ENCODE measurements at places on chromosomes 6 and 20.
A peak's percentile ranks its signal among the peaks of the same experiment; 100 is the strongest.

DNA sequence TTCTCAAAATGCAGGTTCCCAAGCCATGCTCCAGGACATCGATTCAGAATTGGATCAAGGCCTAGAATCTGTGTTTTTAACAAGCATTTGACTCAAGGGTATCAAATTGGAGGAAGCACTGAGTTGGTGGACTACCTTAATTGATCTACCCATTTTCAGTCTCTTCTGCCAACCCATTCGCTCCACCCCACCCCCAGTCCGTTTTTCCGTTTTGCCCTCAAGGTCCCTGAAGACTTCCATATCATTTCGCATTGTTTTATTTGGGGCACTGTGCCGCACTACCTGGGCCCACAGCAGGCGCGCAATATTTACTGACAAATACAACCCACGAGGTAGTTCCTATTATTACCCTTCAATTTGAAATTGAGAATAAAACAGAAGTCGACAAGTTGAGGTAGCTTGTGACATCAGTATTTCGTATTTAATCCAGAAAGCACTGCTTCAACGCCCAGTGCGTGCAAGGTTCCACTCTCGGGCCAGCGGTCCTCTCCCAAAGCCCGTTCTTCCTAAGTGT lies 557 bp upstream of the DHX35 start:
- DNase-seq: peak; percentile 14

DNA sequence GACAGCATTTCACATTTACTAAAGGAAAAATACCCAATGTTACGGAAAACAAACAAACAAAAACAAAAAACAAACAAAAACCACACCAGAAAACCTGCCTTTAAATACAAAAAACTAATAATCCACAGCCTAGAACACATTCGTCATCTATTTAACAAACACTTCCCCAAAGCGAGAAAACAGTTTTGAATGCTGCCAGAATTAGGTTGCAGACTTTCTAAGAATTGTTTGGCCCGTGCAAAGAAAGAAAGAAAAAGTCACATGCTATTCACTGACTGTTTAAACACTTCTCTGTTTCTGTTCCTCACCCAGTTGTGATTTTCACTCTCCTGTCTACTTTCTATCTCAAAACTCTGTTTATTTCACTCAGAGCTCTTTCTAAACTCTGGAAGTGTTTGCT lies 52.5 kb downstream of the BCAS1 start:
- DNase-seq: no peak

- no peak for DNase-seq
Measured at GRCh38 chr20:15937179-15937578, 636.1 kb downstream of the KIF16B start.

GRCh38 chr6:142885182-142885867 lies 59.7 kb downstream of the HIVEP2 start:
- DNase-seq: peak; percentile 99

- DNase-seq: no peak
Measured at GRCh38 chr20:48476854-48477253, 350.9 kb downstream of the PREX1 start.

DNA sequence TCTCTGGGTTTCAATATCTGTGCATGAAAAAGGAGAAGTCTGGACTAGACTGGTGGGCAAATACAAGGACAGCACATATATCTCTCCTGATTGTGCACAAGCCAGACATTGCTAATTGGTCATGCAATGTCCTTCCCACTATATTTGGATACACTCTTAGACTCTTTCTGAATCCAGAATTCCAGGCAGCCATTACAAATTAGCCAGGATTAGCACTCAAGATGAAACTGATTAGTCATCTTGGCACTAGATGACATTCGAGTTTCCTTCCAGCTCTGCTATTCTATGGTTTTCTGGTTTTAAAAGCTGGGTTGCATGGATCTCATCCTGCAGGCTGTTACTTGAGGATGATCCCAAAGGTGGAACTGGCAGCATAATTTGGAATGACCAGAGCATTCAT lies 73.2 kb downstream of the SCP2D1 start:
- DNase-seq: no peak

DNA sequence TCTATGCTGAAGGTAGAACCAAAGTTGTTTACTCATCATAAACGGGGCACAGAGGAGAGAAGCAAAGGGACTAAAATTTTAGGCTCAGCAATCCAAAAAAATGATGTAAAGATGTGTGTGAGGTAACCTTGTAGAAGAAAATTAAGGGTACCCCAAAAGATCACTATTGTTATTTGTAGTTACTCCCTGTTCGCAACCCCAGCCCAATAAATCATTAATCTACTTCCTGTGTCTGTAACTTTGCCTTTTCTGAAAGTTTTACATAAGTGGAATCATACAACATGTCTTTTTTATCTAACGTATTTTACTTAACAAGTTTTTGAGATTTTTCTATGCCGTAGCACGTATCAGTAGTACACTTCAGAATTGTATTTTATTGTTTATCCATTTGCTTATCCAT lies 1114.8 kb upstream of the GJE1 start:
- no peak for DNase-seq

DNA sequence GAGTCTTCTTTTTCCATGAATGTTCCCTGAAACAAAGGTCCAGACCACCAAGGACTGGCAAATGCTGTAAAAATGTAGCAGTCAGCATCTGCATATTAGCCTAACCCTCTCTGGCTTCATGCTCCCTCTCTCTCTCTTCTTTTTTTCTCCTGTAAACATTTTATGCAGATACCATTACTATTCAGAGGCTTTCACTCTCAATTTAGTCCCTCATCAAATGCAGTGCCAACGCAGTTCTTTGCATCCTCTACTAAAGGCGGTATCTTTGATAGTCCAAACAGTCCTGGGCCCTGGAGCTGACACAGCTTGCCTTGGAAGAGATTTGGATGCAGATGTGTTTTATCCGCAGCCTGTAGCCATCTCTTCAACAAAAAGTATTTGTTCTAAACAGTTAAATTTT lies 167.1 kb upstream of the MMS22L start:
- no peak for DNase-seq

- no peak for DNase-seq
Measured at GRCh38 chr6:6870921-6871320, 236.8 kb upstream of the RREB1 start.

- DNase-seq: peak; percentile 87
Measured at GRCh38 chr6:52670502-52671409, at the start of gene TMEM14A. TSS of gene TMEM14A (plus strand) at chr6:52671113. CDS start at chr6:52677103, 5,990 bp downstream.

DNA sequence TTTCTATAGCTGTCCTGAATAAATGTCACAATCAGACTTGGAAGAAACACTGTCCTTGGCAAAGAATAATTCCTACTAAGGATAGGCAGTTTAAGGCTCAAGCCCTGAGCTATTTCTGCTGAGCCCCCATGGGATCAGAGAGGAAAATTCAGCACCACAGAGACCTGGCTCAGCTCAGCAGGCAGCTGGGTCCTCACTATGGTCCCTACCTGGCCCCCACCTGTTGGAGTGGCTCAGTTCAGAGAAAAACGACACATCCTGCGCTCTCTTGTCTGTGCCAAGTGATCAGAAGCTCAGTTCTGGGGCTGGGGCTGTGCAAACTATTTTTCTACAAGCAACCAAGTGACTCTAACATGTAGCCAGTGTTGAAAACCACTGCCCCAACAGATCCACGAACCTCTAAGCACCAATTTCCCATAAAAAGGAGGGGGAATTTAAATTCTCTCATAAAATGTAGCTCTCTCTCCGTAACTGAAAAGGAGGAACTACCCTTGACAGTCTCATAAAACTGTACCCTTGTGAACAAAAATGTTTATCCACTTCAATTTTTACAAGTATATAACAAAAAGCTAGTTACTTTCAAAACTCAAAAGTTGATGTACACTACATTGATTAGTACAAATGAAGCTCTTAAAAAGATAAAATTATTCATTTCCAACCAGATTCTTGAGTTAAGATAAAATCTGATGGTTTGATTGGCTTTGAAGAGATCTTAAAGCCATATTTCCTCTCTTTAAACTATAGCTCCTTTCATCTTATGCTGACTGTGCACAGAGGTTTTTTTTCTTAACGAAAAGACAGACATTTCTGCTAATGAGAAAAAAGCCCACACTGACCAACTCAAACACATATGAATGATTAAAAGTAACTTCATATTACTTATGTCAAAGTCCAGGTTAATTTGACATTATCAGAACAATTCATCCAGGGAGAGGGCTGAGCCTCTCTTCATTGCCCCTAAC lies 52.0 kb downstream of the KIF13A start:
- DNase-seq: no peak

- DNase-seq: no peak
Measured at GRCh38 chr6:162753775-162754174, 26.0 kb downstream of the PACRG start.

GRCh38 chr6:29824144-29824543 lies 3.5 kb upstream of the HLA-G start:
- DNase-seq: no peak

DNA sequence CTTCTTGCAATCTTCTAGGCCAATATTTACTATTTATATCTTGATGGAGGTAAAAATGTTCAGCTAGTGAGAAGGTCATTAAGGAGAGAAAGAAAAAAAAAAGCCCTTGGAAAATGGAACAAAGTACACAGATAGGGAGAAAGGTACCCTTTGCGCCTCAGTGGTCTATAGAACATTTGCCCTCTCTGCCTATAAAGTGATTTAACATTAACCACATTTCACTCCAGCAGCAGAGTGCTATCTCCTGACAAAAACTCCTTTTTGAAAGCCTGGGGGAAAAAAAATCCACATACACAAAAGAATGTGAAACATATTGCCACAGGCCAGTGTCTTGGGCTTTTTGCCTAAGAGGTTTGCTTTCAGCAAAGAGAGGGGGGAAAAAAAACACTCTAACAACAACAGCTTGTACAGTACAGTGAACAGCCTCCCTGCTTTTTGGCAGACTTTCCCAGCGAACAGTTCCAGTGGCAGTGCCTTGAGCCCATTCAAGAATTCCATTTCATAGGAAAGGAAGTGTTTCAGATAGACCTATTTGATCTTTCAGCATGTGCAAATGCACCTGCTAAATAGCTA lies 695 bp downstream of the ARHGAP18 start:
- DNase-seq: peak; percentile 73

GRCh38 chr6:77318256-77318655 lies 145.0 kb downstream of the HTR1B start:
- no peak for DNase-seq

DNA sequence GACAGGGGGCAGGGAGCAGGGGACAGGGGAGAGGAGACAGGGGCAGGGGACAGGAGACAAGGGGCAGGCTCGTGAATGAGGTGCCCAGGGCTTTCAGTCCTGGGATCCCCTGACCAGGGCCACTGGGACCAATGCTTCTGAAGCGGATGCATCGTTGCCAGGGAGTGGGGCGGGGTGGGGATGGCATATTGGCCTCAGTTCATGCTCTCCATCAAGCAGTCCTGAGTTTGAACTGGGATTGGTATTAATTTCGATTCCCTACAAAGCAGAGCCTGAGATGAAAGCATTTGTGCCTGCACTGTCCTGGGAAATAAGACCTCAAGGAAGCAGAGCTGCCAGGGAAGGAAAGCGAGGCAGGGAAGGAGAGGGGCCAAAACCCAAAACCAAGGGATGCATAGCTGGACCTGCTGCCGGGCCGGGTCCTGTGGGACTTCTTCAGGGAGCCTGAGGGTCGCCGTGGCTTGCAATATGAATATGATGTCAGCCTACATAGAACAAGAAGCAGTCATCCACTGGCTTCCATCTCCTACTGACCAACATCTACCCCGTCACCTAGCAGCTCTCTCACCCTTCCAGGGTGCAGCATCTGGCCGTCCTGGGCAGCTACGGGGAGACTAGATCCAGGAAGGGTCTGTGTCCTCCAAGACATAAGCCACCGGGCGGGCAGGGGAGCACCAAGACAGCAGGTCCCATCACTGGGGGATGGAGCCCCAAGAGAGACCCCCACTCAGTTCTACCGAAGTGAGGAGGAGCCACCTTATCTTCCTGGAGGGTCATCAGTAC lies 233.3 kb downstream of the SYNDIG1 start:
- no peak for DNase-seq

DNA sequence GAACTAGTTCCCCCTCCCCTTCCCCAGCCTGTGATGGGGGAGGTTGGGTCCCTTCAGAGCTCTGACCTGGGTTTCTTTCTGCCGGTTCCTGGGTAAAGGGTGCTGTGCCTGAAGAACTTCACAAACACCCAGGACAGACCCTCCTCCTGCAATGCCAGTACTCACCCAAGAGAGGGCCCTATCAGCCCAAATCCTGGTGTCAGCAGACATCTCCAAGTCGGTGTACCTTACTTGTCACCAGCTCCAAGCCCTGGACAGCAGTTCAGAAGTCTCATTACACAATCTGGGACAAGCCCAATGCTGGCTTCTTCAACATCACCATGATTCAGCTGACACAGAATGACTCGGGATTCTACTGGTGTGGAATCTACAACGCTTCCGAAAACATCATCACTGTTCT lies 467 bp downstream of the TREML4 start:
- peak; percentile 23 for DNase-seq

DNA sequence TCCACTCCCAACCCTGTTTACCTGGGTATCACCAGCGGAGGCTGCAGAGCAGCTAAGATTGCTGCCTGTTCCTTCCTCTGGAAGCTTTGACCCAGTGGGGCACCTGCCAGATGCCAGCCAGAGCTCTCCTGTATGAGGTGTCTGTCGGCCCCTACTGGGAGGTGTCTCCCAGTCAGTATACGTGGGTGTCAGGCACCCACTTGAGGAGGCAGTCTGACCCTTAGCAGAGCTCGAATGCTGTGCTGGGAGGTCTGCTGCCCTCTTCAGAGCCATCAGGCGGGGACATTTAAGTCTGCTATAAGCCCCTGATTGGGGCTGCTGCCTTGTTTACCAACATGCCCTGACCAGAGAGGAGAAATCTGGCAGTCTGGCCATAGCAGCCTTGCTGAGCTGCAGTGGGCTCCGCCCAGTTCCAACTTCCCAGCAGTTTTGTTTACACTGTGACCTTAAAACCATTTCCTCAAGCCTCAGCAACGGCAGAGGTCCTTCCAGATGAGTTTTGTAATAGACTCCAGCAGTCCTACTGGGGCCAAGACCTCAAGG lies 2.8 kb downstream of the RAET1E start:
- DNase-seq: peak; percentile 89

- no peak for DNase-seq
Measured at GRCh38 chr6:72733045-72733444, 111.2 kb downstream of the KCNQ5 start.

DNA sequence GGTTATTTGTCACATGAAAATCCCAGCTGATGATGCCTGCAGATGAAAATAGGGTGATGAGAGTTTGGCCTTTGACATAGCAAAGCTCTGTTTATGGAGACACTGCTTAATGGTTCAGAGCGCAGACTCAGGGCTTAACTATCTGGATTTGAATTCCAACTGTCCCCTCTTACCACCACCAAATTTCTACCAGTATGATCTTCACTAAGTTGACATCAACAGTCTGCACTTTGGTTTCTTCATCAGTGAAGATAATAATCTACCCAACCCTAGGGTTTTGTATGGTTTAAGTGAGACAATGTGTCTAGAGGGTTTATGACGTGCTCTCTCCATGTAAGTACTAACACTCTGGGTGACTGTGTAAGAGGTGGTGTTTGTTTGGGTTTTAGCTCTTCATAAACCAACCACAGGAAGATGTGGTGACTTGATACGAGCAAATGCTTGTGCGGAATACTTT lies 151.4 kb upstream of the TNFAIP3 start:
- peak; percentile 52 for DNase-seq

GRCh38 chr6:1437553-1438406 lies 48.4 kb downstream of the FOXF2 start:
- no peak for DNase-seq

- DNase-seq: peak; percentile 28
Measured at GRCh38 chr6:148934539-148934938, 187.7 kb downstream of the UST start.

Measured in iris pigment epithelial cell (primary cell).